ENCODE measurements at places on chromosomes 13 and 19. TPM values are rescaled to one million over a fixed set of nuclear protein-coding genes. Genes with fewer than 3 reads are reported as not detected.

Gene ZNF665
- 2.2 TPM for total RNA-seq

Gene SMIM44
- not detected for total RNA-seq

Gene NKG7
- 1.8 TPM for total RNA-seq

Gene NFIX
- total RNA-seq = 69.8 TPM

Gene DIAPH3
- 1.1 TPM for total RNA-seq

Gene TJP3
- not detected for total RNA-seq

Gene GNG7
- total RNA-seq = 18.0 TPM

Gene KCNRG
- total RNA-seq = 1.6 TPM

Gene ZNF723
- not detected for total RNA-seq

Gene ACP5
- 3.6 TPM for total RNA-seq

DNA sequence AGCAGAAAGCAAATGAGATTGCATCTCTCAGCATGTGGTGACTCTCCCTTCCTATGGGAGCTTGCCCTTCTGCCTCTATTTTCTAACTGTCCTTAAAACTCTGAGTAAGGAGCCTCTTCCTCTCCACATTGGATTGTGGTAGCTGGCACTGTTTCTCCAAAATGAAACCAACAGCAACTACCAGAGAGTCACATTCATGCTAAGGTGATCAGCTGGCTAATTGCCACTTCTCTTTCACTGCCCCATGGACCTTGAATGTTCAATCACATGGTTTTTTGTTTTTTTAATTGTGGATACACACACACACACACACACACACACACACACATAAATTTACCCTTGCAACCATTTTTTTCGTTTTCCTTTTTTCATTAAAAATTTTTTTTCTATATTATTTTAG lies 154.7 kb upstream of the TSC22D1 start:
- DNase-seq = no peak

DNA sequence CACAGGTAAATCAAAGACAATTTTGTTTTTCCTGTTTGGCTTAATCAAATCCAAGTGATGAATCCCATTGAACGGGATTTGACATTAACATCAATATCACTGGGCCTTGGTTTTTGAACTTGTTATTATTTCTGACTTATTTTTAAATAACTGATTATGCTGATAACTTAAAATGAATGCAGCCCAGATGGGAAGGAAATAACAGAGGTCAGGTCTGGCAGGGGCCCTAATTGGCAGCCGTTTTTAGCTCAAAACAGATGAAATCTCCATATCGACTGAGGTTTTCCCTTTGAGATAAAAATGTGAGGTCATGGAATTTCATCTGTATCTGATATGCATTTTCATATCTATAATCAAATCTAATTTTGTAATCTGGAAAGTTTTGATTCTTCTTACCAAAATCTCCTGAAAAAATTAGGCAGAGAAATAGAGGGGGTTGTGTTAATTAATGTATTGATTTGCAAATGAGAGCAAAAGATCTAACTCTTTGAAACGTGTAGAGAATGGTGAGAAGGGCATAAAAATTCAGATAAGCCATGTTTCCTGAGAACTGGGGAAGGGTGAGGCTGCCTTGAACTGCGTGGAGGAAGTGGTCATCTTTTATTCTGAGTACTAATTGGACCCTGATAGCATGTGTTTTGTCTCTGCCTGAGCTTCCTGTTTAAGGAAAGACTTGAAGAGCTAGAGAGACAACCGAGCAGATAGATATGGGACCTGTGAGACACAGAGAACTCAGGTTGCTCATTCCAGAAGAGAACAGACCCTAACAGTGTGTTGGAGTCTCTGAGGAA lies 98.2 kb upstream of the C1QTNF9B start:
- DNase-seq = no peak

- no peak for DNase-seq
These were observed 4.5 kb downstream of the AMER2 start for GRCh38 chr13:25167382-25168174.

DNA sequence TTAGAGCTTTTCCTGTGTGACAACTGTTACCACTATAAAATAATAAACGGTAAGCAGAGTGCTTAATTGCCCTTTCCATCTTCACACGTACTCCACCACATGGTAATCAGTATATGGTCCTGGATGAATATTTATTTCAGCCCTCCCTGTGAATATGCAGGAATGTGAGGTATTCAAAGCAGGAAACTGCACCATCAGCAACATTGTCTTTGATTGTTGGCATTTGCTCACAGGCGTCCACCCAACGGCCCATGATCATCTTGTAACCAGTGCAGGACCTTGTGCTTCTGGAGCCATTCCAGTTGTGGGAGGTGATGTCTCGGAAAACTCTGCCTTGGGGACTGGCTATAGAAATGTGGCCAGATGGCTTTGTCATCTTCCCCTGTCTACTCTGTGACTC lies 132.6 kb downstream of the COG6 start:
- DNase-seq = no peak

- no peak for DNase-seq
These were observed 57.9 kb downstream of the KCTD12 start for GRCh38 chr13:76828316-76828741.

DNA sequence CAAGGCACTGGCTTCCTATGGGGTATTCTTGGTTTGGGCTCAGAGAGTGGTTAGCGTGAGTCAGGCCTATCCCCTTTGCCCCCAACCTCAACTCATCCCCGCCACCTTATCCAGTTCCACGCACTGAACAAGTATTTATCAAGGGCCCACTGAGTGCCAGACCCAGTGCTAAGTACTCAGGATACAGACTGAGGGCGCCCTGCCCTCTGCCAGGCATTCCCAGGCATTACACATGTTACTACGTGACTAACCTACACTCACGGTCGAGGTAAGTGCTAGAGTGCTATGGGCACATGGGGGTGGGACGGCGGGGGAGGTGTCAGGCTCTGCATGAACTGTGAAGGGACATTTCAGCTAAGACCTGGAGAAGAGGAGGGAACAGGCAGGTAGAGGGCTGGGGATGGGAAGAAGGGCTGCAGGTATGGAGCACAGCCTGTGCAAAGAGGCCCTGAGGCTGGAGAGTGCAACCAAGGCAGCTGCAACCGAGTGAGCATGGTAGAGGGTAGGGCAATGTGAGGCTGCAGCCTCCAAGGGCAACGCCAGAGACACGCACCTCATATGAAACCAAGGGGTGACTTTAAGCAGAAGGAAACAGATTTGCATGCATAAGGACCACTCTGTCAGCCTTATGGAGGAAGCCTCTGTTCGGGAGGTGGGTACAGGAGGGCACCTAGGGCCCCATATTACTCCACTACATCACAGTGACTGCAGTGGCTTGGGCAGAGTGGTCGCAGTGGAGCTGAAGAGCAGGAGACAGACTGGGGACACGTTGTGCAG lies 22.5 kb downstream of the DHRS12 start:
- DNase-seq = no peak

- no peak for DNase-seq
These were observed 82.0 kb downstream of the FRY start for GRCh38 chr13:32113532-32113931.

GRCh38 chr13:98044301-98044700 lies 90.8 kb downstream of the IPO5 start:
- peak; percentile 18 for DNase-seq

DNA sequence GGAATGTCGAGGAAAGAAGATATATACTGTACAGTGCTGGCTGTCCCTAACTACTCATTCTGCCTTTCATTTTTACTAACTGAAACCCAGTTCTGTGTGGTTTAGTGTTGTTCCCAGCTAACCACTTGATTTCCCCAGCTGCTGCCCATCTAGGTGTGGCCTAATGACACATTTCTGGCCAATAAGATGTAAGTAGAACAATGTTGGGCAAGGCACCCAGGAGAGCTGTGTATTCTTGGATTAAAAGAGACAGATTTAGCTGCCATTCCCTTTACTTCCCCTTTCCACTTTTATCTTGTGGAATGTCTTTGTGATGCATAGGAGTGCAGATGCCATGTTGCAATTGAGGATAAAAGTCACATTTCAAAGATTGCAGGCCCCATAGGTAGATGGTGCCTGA lies 28.3 kb upstream of the PCDH9 start:
- no peak for DNase-seq

DNA sequence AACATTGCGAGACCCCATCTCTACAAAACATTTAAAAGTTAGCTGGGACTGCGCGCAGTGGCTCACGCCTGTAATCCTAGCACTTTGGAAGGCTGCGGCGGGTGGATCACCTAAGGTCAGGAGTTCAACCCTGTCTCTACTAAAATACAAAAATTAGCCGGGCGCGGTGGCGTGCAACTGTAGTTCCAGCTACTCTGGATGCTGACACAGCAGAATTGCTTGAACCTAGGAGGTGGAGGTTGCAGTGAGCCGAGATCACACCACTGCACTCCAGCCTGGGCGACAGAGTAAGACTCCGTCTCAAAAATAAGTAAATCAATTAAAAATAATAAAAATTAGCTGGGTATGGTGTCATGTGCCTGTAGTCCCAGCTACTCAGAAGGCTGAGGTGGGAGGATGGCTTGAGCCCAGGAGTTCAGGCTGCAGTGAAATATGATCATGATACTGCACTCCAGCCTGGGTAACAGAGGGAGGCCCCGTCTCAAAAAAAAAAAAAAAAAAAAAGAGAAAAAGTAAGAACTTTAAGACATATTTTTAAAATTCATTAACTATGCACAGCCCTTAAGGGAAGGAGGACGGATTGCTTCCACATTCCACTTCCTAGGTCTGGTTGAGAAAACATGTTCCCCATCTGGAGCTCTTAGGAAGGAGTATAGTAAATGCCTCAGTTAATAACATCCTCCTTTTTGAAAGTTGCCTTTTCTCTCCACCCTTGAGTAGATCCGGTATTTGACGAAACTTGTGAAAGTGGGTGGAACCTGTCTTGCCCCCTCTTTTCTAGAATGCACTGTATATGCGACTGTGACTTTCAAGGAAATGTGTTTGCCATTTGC lies 26.1 kb downstream of the EXOC3L2 start:
- no peak for DNase-seq

- peak; percentile 67 for DNase-seq
These were observed 790 bp downstream of the TPM4 start for GRCh38 chr19:16076958-16077611.

- DNase-seq = no peak
These were observed 128.6 kb downstream of the USP12 start for GRCh38 chr13:27043013-27043412.

- DNase-seq = no peak
These were observed 3.8 kb downstream of the CD22 start for GRCh38 chr19:35332817-35333216.

DNA sequence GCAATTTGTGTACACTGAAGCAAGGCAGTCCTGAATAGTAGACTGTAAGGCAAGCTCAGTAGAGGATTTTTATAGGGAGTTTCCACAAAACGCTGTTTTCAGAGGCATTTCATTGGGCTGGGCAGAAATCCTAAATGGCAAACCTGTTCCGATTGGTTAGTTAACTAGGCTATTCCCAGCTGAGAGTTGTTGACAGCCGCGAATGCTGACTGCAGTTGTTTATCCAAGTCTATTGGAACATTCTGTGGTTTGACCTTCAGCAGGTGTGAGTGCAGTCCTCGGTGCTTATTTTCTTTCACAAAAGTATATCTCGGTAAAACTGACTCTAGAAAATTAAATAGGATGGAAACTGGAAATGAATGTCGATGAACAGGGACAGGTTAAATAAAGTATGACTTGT lies 45.4 kb downstream of the TPT1 start:
- no peak for DNase-seq

DNA sequence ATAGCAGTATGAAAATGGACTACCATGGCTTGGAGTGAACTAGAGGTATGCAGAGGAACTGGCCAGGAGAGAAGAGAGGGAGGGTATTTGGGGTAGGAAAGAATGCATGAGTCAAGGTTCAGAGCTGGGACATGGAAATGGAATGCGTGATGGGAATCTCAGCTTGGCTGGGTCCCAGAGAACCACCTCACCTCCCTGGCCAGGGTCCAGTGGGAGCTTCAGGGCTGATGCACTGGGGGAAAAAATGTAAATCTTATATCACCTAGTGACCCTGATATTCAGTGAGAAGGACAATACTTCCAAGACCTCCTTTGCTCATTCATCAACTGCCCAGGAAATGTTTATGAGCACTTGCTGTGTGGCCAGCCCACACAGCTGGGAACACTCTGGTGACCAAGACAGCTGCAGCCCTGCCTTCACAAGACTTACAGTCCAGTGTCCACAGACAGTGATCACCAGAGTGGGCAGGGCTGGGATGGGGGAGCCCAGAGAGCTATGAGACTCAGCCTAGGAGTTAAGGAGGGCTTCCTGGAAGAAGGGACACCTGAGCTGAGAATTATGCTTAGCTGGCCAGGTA lies 12.8 kb downstream of the IGSF23 start:
- DNase-seq = no peak

DNA sequence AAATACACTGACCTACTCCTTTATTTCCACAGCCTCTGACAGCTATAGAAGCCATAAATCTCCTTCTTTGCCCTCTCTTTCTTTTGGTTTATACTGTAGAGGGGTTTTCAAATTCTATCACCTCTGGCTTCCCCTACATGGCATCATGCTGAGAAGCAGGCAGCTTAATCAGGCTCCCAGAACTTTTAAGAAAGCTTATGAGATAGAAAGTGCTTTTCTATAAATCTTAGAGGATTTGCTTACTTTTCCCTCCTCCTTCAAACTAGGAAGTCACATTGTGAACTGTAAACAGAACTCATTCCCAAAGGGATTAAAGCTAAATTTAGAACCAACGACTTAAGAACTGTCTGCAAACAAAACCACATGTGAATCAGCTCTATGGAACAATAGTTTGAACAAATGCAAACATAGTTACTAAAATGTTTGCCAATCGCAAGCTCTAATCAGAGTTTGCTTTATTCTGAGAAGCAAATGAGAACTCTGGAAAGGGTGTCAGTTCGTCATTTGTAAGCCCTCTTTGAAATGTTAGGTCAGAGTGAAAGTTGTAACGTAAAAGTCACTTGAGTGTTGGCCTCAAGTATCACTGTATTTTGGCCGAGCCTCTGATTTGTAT lies 344.1 kb downstream of the RFC3 start:
- DNase-seq = no peak

GRCh38 chr13:41835871-41836270 lies 125.0 kb downstream of the VWA8 start:
- no peak for DNase-seq

GRCh38 chr19:36939153-36939552 lies 23.0 kb downstream of the ZNF568 start:
- DNase-seq = no peak

- DNase-seq = no peak
These were observed 7.8 kb upstream of the LGALS16 start for GRCh38 chr19:39647918-39648317.

DNA sequence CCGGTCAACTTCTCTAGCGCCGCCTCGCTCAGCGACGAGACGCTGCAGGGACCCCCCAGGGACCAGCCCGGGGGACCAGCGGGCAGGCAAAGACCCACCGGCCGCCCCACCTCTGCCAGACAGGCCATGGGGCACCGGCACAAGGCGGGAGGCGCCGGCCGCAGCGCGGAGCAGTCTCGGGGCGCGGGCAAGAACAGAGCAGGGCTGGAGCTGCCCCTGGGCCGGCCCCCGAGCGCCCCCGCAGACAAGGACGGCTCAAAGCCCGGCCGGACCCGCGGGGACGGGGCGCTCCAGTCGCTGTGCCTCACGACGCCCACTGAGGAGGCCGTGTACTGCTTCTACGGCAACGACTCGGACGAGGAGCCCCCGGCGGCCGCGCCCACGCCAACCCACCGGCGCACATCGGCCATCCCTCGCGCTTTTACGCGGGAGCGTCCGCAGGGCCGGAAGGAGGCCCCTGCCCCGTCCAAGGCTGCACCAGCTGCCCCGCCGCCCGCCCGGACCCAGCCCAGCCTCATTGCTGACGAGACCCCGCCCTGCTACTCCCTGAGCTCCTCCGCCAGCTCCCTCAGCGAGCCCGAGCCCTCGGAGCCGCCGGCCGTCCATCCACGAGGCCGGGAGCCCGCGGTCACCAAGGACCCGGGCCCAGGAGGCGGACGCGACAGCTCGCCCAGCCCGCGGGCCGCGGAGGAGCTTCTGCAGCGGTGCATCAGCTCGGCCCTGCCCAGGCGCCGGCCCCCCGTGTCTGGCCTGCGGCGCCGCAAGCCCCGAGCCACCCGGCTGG lies 11.3 kb downstream of the C19orf25 start:
- no peak for DNase-seq

Measured in right atrium auricular region (tissue), 2 donors.